ENCODE measurements at places on chromosomes 7 and 10.

GRCh38 chr7:157893535-157894044 is 556.8 kb downstream of the DNAJB6 start:
- no peak for DNase-seq

GRCh38 chr7:109890622-109891021 is 1200.3 kb upstream of the LRRN3 start:
- DNase-seq, result no peak

DNA sequence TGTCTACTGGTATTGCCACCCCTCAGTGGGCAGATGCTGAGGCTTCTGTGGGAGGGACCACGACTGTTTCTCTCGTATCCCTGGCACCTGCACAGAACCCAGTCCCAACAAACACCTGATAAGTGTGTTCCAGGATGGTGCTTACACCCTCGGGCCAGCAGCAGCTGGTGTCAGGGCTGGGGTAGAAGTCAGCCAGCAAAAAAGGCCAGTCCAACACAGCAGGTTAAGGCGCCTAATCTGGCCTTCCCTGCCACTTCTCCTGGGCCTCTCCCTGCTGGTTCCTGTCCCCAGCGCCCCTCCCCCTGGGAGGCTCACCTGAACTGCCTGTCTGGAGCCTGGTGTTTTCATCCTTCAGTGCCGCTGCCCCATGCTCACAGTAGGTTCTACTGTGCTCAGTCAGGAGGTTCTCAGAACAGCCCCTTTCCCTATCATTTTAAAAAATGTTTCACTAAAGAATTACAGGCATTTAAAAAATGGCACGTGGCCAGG is 20.0 kb downstream of the PODXL start:
- no peak for DNase-seq

DNA sequence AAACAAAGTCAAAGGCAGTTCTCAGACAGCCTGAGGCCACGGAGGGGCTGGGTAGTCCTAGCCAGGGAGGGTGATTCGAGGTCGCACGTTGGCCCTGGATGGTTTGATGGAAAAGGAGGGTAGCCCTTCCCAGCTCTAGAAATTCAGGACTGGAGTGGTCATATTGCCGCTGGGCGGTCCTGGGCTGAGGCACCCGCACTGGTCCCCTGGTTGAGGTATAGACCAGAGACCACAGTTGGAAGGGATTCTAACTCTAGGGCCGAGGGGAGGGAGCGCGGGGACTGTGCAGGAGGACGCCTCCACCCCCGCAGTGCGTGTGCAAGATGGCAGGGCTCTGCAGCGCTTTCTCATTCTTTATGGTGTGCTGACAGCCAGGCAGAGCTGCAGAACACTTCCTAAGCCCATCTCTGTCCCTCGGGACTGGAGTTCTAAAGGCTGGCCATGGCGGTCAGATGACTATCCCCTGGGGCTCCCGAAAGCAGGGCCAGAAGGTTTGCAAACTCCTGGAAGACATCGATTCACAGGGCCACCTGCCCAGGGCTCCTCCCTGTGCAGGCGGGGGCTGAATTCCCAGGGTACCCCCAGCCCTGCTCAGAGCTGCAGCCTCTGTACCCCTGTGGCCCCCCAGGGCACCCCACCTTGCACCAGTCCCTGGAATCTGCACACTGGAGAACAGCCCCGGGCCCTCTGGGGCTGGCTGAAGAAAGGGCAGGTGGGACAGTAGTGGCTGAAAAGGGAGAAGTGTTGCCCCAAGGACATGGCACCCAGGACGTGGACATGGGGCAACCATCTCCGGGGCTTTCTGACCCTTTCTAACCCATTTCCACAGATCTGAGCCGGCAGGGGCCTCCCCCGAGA is 51.0 kb upstream of the ELN start:
- no peak for DNase-seq

Measured in CD4-positive, alpha-beta T cell (primary cell).